ENCODE measurements at places on chromosomes 1 and 21.

DNA sequence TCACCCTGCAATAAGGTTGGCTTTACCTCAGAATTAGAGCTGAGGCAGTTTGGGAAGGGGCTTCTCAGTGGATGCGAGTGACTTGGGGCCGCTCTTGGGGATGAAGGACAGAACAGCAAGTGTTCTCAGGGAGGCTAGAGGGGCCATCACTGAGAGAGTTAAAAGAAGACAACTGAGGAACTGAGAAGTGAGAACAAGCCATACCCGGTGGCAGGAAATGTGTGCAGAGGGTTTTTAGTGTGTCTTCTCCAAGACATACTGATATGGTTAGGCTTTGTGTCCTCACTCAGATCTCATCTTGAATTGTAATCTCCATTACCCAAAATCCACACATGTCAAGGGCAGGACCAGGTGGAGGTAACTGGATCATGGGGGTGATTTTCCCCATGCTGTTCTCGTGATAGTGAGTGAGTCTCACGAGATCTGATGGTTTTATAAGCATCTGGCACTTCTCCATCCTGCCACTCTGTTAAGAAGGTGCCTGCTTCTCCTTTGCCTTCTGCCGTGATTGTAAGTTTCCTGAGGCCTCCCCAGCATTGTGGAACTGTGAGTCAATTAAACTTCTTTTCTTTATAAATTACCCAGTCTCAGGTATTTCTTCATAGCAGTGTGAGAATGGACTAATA lies 75.8 kb downstream of the PCBP3 start:
- no peak for DNase-seq

DNA sequence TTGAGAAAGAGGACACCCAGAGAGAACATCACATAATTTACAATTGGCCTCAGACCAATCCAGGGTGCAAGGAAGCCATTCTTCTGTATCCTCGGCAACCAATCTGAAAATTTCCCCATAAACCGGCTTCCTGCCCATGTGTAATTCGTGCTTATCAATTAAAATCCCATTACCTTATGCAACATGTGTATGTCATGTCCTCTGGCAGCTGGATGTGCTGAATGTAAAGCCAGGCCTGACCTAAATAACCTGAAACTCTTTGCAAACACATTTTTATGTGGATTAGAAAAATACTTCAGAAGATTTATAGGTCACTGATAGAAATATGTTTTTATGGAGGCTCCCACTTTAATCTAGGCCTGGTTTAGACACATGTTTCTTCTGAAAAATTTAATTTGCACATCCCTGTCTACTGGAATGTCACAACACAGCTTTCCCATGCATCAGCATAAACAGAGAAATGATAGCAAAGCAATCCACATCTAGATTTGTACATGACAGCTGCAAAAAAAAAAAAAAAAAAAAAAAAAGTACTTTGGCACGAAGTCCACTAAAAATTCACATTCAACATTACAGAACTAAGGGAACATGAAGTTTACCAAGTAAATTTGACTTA lies 69.4 kb upstream of the SAMSN1 start:
- DNase-seq, result no peak

DNA sequence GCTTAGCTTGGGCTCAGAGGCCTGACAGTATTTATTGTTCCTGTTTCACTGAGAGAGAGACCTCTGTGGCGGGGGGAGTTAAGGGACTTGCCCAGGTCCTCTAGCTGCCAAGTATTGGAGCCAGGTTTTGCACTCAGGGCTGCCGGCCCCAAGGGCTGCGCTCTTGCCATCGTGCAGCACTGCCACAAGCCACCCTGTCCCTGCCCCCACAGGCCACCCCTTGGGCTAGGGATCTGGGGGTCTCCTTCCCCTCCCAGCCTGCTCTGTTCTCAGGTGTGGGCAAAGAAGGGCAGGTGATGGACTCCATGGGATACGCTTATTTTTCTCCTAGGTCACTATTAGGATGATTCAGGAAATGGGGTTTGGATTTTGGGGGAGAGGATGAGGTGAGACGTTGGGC lies 8.7 kb downstream of the KIAA1614 start:
- no peak for DNase-seq

GRCh38 chr1:14366091-14367018 lies 232.1 kb upstream of the KAZN start:
- no peak for DNase-seq

DNA sequence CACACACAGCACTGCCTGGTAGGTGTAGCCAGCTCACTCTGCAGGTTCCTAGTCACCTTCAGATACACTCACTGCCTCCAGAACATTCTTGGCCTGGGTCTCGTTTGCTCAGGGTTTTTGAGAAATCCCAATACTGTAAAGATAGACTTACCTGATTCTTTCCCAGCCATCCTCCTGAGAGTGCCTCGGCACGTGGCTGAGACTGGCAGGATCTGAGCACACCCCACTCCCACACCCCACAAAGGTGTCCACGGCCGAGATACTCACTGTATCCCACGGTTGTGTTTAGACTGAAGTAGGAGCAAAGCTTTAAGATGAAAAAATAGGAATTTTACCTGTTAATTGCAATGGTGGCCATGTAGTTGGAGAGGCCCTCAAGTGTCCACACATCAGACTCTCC lies 33.4 kb downstream of the SNAP47 start:
- DNase-seq, result no peak

- DNase-seq, result no peak
These were observed 12.4 kb downstream of the SLC30A1 start for GRCh38 chr1:211566431-211567025.

DNA sequence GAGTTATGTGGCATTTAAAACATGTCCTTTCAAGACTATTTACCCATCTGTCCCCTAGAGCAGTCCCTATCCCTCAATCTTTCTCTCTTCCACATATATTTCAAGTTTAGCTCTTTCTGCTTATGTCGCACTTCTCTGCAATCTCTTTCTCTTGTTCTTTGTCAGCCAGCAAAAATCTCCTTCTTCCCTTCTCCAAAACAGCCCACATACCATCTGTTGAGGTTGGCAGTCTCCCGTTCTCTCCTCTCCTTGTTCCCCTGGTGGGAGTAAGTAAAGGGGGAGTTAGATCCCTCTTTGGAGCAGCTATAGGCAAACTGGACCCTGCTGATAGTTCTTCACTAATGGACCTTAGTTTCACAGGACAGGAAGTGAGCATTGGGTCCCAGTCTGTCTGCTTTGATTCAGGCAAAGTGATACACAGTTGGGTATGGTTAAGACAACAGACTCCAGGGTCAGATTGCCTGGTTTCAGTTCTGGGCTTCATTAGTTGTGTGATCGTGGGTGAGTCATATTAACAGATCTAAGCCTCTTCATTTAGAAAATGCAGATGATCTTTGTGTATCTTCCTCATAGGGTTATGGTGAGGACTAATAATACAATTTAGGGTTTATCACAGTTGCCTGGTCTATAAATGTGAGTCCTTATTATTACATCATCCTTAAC lies 19.7 kb downstream of the BRINP2 start:
- DNase-seq, result no peak

DNA sequence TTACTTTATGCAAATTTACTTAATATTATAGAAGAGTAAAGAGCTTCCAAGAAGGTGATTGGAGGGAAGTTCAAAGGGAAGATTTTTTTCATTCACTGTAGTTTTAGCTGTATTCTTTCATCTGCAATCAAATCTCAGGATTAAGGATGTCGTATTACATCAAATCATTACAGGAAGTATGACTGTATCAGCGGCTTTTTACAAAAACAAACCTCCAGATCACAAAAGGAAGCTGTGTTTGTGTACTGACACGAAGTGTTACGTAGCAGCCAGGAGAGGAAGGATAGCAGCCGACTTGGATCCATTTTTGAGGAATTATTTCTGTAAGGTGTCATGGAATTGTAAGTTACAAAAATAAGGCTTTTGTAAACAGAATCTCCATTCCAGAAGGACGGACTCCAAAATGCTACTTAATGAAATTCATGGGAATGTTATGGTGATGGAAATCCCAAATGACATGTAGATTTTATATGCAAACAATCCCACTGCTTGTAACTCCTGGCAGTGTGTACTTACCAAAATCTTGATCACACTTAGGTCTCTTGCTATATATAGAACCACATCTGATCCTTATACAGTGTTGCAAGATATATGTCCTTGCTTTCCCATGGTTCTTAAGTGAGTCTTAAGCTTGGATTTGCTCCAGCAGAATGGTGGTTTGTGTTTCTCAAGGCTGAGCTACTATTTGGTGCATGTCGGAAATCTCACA lies 49.8 kb downstream of the KCNJ15 start:
- DNase-seq, result no peak

- no peak for DNase-seq
These were observed 120.4 kb downstream of the TOMM20 start for GRCh38 chr1:235008239-235008638.

- DNase-seq, result no peak
These were observed 332.1 kb downstream of the PTPRC start for GRCh38 chr1:198970916-198971315.

GRCh38 chr1:14263671-14264070 lies 334.8 kb upstream of the KAZN start:
- DNase-seq, result no peak

- no peak for DNase-seq
These were observed 48.8 kb downstream of the SLC9C2 start for GRCh38 chr1:173554089-173554488.

DNA sequence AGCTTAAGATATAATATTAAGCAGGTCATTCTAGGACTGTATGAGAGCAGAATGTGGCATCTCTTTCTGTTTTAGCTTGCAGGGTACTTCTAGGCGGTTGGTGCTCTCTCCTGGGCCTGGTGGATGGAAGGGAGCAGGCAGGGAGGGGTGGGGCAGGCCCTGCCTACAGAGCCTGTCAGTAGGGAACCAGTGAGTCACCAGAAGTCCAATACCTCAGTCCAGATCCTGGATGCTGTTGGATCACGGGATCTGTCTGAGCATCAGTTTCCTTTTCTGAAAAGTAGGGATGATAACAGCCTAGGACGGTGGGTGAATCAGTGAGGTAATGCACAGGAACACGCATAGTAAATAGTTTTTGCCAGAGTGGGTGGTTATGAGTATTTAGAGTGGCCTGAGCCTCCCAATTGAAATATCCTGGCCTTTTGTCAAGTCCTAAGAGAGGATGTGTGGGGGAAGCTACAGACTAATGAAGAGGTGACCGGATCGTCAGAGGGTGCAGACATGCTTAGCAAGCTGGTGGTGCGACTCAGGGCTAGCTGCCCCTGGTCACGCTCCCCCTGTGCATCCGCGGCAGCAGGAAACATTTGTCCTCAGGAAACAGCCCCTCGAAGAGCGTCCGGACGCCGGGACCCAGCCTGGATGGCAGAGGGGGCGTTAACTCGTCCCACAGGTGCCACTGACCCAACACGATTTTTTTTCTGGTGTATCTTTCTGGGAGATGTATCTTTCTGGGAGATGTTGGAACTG lies 23.9 kb downstream of the NAV1 start:
- no peak for DNase-seq

DNA sequence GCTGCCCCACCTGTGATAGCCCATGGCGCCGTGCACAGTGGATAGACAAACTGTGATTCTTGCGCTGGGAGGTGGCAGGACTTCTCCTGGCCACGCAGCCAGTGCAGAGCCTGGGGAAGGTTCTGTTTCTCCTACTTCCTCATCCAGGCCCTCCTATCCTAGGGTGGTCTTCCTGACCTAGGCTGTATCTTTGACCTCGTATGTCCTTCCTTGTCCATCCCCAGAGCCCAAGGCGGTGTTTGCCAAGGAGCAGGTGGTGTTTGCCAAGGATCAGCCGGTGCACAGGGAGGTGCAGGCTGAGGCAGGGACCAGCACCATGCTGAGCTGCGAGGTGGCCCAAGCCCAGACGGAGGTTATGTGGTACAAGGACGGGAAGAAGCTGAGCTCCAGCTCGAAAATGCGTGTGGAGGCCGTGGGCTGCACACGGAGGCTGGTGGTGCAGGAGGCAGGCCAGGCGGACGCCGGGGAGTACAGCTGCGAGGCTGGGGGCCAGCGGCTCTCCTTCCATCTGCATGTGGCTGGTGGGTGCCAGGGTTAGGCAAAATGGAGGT lies 63.9 kb downstream of the OBSCN start:
- DNase-seq, result no peak

- no peak for DNase-seq
These were observed 142.3 kb upstream of the TMPRSS15 start for GRCh38 chr21:18545908-18546307.

DNA sequence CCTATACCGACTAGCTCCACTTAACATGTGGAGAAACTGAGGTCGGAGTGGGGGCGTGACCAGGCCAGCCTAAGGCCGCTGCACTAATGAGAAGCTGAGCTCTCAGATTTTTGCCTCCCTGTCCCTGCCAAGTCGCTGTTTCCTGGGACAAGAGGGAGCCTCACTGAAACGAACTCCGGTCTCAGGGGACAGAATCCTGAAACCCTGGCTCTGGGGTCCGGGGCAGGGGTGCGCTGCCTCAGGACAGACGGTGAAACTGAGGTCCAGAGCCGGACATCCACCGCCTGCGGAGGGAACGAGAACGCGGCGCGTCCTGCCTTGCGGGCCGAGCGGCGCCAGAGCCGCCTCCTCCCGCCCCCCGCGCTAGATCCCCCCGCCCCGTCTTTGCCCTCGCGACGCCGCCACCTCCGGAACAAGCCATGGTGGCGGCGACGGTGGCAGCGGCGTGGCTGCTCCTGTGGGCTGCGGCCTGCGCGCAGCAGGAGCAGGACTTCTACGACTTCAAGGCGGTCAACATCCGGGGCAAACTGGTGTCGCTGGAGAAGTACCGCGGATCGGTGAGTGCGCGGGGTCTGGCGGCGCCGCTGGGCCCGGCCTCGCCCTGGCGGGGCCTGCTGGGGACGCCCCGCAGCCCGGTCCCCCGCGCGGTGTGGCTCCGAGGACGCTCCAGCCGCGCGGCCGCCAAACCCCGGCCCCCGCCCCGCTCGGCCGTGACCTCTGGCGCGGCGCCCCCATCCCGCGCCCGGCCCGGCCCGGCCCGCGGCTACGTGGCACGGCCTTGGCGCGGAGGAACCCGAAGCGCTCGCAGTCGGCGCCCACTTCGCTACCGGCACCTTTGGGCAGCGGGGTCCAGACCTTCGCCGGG lies at the start of gene GPX7:
TSS of gene GPX7 (plus strand) at position 381 of the 865 bp plus-strand sequence. CDS start at position 420, 39 bp downstream.
- DNase-seq, result no peak

GRCh38 chr1:68820151-68820550 lies 323.3 kb upstream of the DEPDC1 start:
- no peak for DNase-seq

DNA sequence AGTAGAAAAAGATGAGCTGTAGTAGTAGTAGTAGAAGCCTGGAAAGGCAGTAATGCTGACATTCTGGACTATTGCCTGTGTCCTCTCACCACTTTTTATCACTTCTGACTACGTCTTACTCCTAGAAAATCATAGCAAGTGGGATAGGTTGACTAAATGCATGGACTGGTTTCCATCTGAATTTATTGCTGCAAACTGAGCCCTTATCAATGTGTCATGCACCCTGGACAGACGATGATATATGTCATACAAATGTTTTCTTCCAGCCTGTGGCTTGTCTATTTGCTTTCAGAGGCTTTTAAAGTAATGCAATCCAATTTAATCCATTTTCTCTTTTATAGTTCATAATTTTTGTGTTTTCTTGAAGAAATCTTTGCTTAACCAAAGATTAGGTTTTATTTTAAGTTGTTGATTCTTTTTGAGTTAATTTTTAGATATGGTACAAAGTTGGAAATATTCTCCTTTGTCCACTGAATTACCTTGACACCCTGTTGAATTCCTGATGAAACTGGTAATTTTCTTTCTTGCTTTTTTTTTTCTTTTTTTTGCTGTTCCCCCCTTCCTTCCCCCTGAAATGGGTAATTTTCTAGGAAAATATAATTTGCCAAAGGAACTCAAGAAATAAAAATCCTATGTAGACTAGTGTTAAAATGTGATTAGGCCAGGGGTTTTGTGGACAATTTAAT lies 47.1 kb downstream of the PHACTR4 start:
- no peak for DNase-seq
